ENCODE measurements at places on chromosomes 16 and 17.
A peak's percentile ranks its signal among the peaks of the same experiment; 100 is the strongest.

DNA sequence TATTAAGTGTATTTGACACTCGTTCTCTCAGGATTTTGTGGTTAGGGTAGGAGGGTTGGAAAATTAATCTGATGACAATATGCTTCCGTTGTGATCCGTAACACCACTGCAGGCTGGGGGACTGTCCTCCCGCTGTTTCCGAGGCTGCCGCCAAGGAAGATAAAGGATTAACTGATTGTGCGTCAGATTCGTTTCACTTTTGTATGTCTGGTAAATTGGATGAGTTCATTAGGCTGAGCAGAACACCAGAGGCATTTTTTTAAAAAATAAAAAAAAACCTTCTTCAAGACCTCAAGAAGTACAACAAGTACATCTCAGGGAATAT lies 486.7 kb upstream of the SALL1 start:
- no peak for DNase-seq

DNA sequence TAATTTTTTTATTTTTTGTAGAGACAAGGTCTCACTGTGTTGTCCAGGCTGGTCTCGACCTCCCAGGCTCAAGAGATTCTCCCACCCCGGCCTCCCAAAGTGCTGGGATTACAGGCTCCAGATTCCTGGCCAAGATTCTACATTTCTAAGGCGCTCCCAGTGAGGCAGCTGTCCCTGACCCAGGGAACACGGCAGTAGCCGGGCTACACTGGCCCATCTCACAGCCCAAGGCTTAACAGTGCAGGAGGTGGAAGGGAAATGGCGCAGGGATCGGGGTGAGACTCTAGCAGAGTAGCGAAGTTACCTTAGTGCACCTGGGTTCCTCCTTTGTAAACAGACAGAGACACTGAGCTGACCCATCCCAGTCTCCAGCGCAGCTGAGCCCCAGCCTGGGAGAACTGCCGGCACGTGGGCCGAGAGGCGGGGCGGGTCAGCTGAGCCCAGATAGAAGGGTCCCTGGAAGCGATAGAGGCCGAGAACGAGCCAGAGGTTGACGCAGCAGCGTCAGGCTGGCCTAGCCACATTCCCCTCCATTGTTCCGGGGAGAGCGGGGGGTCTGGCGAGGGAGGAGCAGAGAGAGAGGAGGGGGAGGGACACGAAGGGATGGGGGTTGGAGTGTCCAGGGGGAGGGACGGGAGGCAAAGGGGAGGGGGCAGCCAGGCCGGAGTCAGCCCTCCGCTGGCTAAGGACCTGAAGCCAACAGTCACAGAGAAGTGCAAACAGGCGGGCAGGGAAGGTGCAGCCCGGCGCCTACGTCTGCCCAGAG lies 2.5 kb downstream of the CARHSP1 start:
- peak; percentile 92 for DNase-seq

GRCh38 chr16:75351183-75351582 lies 82.1 kb downstream of the CFDP1 start:
- no peak for DNase-seq

GRCh38 chr17:34360601-34361270 lies 2.3 kb downstream of the CCL1 start:
- no peak for DNase-seq

DNA sequence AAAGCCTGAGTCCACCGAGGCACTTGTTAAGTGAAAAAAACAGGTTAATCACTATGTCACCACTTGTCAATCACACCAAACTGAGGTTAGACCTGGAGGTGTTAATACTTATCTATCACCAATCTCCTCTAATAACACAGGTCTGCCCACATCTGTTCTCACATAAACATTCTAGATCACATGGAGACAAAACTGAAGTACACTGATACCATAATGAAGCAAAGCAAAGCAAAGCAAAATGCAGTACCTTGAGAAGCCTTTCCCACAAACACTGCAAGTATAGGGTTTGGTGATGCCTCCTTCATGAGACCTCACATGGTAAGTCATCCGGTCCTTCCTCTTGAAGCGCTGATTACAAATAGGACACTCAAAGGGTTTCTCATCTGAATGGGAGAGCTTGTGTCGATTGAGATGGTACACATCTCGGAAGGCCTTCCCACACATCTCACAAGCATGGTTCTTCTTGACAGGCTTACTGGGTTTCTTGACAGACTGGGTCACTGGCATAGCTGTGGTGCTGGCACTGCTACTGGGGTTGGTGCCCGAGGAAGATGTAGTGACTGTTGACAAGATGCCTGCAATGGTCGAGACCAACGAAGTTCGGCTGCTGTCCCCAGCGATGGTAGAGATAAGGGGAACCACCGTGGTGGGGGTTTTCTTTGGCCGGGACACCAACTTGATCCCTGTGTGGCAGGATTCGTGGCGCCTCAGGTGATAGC lies 5.4 kb downstream of the VEZF1 start:
- no peak for DNase-seq

DNA sequence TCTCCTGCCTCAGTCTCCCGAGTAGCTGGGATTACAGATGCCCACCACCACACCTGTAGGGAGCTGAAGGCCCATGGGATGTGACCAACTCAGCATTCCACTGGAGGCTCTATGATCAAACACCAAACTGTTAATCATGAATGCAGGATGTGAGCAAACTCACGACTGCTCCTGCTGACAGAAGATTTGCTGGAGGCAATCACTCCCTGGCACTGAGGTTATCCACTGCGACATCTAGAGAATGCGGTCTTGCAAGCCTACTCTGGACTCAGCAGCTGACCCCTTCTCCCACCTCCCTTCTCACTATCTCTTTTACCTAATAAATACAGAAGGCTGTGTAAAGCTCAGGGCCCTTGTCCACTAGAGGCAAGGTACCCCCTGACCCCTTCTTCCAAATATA lies 4.9 kb downstream of the TEX14 start:
- DNase-seq, result no peak

DNA sequence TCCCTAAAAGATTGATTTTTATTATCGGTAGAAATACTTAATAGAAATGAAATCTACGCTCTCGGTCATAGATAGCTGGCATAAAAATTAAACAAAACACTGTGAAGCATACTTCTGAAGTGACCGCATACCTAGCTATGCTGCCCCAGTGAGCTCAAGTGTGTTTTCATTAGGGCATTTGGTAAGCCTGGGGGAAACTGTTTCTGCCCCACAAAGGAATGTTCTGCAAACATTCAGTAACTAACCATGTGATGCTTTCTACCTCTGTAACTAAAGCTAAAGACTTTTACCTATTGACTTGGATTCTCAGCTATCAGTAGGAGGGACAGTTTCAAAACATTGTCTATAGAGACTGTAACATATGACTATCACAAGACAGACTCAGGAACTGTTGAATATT lies 93.5 kb upstream of the HSBP1 start:
- no peak for DNase-seq

DNA sequence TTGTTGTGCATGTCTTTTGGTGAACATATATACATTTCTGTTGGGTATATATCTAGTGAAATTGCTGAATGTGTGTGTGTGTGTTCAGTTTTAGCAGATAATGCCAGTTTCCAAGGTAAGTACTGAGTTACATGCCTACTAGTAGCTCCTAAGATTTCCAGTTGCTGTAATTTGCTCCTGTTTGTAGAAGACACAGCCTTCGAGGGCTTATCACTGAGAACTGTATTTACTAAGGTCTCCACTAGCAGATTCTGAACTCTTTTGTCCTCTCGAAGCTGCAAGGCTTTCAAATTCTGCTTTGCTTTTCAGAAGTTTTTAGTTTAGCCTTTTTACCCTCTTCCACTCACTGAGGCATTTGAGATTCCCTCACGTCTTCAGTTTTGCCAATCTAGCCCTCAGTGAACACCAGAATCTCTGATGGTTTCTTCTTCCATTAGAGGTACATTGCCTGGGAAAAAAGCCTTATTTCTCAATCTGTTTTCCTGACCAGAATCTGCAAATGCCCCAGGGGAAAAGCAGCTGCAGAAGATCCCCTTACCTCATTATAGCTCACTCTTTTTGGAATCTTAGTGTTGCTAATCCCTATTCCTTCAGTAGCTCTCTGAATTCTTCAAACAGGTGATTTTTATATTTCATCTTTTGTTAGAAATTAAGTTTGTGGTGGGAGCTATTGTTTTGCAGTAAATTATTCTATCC lies 52.9 kb downstream of the NF1 start:
- no peak for DNase-seq

- DNase-seq, result no peak
These were observed 10.5 kb upstream of the NKD1 start for GRCh38 chr16:50537533-50538290.

DNA sequence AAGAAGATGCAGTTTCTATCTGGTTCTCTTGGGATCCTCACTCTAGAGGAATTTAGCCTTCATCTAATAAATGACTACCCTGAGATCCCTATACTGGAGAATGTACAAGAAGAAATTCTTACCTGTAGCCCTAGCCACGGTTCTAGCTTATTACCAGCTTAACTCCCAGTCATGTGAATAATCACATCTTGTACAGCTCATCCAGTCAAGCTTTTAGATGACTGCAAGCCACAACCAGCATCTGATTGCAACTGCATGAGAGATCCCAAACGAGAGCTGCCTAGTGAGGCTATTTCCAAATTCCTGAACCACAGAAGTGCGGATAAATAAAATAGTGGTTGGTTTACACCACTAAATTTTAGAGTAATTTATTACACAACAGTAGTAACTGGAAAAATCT lies 196.0 kb upstream of the CPHXL start:
- DNase-seq, result no peak

DNA sequence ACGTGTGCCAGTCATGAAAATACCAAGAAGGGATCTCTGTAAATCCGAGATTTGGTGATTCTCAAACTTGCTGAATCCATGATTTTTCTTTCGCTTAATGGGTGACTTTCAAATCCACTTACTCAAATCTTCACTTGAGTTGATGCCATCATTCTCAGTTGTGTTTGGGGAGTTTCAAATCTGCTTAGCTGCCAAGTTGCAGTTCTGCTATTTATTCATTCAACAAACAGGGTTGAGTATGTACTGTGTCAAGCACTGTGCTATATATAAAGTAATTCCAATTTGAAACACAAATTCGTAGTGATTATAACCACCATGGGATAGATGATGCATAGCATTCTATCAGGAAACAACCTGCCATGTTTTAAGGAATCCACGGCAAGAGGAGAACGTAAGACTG lies 394.3 kb downstream of the CDH13 start:
- no peak for DNase-seq

- DNase-seq, result no peak
These were observed 109.4 kb downstream of the AMFR start for GRCh38 chr16:56315955-56316354.

GRCh38 chr16:149024-149660 lies 3.3 kb upstream of the HBZ start:
- DNase-seq, result no peak

- DNase-seq, result no peak
These were observed 179.3 kb upstream of the CIBAR2 start for GRCh38 chr16:85291302-85292148.

DNA sequence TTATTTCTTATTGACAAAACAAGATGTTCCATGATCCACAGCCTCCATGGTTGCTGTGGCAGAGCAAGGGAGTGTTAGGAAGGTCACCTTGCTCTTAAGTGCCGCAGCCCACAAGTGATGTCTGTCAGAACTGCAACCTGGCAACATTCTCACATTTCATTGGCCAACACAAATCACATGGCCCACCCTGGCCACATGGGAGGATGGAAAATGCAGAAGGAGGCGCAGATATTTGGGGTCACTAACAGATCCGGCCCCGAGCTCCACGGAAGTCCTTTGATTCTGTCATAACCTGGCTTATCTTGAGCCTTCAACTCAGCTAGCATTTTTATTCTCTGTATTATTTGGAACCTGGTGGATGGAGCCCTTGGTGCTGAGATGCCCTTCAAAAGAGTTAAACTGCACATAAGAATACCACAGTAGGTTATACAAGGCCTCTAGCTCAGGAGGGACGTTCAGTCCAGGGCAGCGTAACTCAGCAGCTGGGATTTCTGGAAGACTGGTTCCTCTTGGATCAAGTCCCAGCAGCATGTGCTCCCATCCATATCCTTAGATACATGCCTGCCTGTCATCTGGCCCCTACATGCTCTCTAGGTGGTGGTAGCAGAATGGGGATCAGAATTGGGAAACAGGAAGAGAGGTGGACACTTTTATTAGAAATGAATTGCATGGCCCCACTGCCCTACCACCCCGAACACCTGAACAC lies 508.1 kb downstream of the HAPSTR1 start:
- DNase-seq, result no peak

GRCh38 chr17:17856386-17856785 lies 19.6 kb upstream of the SREBF1 start:
- DNase-seq, result no peak

- no peak for DNase-seq
These were observed 52.1 kb downstream of the METRNL start for GRCh38 chr17:83131401-83132011.

DNA sequence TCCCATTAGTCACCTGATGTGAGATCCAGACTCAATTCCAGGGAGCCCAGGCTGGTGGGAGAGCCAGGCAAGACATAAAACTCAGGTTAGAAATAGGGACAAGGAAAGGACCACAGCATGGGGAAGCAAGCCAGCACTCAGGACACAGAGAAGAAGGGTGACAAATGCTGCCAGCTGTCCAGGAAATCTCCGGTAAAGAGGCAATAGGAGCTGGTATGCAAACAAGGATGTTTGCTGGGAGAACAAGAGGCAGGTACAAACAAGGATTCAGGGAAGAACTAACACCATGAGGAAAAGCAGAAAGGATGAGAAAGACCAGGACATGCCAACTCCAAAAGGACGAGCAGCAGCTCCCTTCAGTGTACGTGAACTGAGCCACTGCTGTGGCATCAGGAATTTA lies 10.2 kb upstream of the TXNDC11 start:
- DNase-seq, result no peak

DNA sequence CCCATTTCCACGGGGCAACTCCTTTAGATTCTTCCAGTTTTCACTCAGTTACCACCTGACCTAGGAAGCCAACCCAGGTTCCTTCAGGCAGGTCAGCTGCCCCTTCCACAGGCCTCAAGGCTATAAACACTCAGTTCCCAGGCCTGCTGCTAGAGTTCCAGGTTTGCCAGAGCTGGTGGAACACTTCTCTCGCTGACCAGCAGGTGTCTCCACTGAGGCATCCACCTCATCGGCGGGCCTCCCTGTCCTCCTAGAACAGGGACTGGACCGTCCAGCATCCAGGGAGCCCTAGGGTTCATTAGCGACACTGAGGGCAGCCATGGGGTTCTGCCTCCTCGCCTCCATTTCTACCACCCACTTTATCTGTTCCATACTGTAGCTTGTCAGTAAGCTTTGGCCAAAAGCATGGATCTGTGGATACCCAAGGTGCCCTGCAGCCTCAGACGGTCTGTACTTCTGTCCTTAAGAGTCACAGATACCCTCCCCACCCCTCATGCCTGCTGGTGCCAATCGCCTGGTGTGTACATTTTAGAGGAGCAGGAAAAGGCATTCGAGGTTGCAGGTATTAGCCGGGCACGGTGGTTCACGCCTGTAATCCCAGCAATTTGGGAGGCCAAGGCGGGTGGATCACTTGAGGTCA lies 29.0 kb downstream of the PIMREG start:
- peak; percentile 57 for DNase-seq

- DNase-seq, result peak; percentile 52
These were observed 647 bp downstream of the UNK start for GRCh38 chr17:75785016-75785890.

GRCh38 chr17:80348551-80349150 lies 66.3 kb upstream of the ENDOV start:
- no peak for DNase-seq

Data from NT2/D1 (cell line).